ENCODE measurements at places on chromosomes 6 and 20.
A peak's percentile ranks its signal among the peaks of the same experiment; 100 is the strongest.

DNA sequence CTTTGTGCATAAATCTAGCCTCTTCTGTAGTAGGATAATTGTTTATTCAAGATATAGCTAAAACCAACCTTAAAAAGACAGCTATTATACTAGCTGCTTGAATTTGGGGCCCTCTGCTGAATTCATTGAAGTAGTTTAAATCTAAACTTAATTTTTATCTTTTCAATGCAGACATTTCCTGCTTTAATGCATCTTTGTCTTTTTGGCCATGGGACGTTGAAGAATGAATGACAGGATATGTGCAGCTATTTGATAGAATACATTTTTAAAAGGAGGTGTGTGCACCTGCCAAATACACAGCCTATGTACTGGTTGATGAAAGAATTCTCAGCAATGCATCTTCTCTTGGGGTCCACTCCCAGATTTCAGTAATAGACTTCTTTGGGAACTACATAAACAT, 524.9 kb downstream of the PHF3 start:
- DNase-seq = no peak

GRCh38 chr6:131001945-131002660, 60.9 kb downstream of the EPB41L2 start:
- peak; percentile 56 for DNase-seq

- DNase-seq = no peak
Measured at GRCh38 chr20:58109918-58110635, 118.4 kb downstream of the ANKRD60 start.

DNA sequence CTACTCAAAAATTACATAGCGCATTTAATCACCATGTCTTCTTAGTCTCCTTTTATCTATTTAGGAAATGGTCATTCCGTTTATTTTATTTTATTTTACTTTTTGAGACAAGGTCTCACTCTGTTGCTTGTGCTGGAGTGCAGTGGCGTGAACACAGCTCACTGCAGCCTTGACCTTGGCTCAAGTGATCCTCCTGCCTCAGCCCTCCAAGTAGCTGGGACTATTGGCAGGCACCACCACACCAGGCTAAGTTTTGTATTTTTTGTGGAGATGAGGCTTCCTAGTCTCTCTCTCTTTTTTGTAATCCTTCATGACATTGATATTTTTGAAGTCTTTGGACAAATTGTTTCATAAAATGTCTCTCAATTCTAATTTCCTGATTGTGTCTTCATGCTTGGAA, 4.7 kb upstream of the MYLK4 start:
- DNase-seq = no peak

GRCh38 chr6:5179917-5180316, 80.8 kb downstream of the LYRM4 start:
- no peak for DNase-seq

DNA sequence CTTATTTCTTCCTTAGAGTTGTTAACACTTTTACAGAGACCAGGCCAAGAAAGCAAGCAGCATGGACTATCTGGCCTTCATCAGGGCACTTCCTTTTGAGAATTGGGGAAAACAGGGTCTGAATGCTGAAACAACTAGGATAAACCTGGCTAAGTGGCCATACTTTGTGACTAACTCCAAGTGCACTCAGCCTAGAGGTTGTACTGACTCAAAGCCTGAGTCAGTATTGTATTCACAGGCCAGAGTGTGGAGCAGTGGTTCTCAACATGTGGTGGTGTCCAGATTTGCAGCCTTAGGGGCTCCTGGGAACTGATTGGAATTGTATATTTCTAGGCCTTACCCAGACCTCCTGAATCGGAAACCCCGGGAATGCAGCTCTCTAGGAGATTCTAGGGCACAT, 20.1 kb downstream of the SEC23B start:
- DNase-seq = peak; percentile 16

- DNase-seq = no peak
Measured at GRCh38 chr20:56896447-56896846, 267.3 kb downstream of the TFAP2C start.

DNA sequence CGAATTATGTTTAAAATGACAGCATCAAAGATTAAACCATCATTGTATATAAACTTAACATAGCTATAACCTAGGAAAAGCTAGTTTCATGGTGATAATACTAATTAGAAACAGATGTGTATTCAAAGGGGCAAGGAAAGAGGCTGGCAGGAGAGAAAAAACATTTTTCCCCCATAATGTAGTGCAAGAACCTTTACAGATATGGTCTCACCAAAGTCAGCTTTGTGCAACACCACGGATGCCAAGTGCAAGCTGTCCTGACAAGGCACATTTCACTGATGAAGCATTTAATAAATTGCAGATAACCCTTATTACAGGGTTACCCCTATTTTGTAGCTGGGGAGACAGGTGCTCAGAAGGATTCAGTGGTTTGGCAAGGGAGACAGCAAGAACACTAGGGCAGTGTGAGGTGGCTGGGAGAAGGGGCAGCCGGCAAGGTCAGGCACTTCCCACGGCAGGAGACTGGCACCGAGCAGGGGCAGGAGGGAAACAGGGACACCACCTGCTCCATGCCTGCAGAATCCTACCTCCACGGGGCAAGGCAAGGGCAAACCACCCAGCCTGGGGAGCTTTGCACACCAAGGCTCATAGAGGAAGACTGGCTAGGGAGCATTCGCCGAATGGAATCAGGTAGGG, 6.5 kb downstream of the RPS6KA2 start:
- no peak for DNase-seq

- no peak for DNase-seq
Measured at GRCh38 chr20:52096117-52096516, 95.5 kb downstream of the ZFP64 start.

GRCh38 chr6:126050795-126051194, 64.5 kb downstream of the TRMT11 start:
- DNase-seq = no peak

GRCh38 chr20:1494436-1494835, 3.2 kb upstream of the SIRPB2 start:
- no peak for DNase-seq

DNA sequence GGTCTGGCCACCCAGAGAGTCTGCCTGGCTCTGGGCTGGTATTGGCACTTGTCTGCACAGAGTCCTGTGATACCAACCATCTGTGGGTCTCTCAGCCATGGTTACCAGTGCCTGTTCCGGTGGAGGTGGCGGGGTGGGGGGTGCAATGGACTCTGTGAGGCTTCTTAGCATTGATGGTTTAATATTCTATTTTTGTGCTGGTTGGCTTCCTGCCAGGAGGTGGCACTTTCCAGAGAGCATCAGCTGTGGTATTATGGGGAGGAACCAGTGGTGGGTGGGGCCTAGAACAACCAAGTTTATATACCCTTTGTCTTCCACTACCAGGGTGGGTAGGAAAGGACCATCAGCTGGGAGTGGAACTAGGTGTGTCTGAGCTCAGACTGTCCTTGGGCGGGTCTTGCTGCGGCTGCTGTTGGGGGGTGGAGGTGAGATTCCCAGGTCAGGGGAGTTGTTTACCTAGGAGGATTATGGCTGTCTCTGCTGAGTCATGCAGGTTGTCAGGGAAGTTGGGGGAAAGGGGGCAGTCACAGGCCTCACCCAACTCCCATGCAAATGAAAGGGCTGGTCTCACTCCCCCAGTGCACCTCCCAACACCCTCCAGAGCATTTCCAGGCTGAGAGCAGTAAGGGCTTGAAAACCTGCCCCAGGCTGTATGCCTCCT, 117.5 kb downstream of the FLRT3 start:
- no peak for DNase-seq

DNA sequence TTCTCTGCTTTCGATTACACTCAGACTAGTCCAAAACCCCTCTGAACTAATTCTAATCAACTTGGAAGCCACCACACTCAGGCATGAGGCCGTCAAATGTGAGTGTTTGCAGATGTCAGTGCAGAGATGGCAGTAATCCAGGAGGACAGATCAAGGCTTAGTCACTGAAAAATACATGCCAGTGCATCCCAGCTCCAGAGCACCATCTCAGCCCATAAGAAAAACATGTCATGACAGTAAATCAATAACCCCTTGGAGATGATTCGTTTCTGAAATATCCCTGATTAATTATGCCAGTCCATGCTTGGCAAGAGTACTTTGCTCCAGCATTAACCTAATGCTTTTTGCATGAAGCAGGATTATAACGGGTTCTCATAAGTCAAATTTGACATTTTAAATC, 179.5 kb downstream of the ADAT2 start:
- DNase-seq = peak; percentile 96

GRCh38 chr6:43093436-43094289, 17.5 kb downstream of the PTK7 start:
- DNase-seq = peak; percentile 85

DNA sequence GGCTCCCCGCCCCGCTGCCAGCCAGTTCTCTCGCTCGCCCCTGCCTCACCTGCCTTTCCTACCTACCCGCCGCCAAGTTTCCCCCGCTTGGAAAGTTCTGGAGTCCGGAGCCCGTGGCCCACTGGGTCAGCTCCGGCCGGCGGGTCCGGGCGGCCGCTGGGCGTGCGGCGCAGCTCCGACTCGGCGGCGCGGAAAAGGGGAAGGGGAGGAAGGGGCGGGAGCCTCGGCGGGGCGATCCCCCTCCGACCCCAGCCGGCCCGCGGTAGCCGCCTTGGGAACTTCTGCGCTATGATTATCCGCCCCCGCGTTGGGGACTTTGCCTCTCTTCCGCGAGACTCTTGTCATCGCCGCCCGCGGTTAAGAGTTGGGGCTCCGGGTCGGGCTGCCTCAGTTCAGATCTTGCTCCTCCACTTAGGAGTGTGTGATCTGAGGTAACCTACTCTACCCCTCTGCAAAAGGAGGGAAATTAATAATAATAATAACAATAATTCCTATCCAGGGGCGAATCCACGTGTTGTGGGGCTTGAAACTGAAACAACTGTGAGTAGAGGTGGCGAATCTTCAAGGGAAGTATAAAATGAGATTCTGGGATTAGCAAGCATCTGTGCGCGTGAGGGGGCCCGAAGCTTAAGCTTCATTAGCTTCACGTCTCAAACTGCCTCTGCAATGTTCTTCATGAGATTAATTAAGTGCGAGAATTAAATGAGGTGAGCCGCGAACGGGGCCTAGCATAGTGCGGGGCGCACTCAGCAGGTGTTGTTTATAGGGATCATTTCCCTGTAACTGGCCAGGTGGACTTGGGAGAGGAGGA, 30.8 kb downstream of the SF3B5 start:
- DNase-seq = no peak

DNA sequence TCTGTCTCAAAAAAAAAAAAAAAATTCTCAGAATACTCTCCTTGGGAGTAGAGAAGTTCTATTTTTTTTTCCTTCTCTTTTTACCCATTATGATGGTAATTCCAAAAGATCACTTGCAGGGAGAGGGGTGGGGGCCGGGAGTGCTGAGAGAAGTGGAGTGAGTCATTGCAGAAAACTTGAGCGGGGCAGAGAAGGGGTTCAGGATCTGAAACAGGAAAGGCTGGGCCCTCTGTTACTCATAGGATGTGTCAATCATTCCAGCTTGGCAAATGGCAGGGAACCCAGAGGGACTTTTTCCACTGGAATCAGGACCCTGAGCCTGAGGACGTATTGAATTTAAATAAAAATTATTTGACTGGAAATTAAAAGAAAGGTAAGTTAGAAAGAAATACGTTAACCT, 111.4 kb upstream of the ARMC2 start:
- peak; percentile 93 for DNase-seq
